ENCODE measurements at places on chromosomes 3 and 15.

DNA sequence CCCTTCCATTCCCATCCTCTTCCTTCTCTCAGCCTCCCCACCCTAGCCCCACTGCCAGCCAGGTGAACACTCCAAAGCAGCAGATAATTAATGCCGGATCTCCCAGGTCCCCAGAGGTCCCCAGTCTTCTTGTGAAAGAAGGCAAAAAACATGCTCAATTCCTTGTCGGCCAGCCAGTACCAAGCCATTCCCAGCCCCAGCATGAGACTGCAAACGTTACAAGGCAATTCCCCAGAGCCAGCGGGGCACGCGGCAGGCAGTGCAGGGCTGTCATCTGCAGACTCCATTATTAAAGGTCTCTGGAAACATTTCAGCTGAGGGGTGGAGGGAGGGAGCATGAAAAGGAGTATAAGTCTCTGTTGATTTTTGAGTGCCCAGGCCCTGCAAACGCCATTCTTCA, 117.8 kb downstream of the XXYLT1 start:
- DNase-seq: no peak

DNA sequence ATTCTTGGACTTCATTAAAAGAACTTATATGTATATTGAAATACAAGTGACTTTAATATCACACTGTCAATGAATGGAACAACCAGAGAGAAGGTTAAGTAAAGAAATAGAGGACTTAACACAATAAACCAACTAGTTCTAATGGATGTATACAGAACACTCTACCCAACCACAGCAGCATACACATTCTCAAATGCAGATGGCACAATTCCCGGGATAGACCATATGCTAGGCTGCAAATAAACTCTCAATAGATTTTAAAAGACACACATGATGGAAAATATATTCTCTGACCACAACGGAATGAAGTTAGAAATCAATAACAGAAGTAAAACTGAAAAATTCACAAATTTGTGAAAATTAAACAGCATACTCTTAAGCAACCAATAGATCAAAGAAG, 214.3 kb upstream of the LINGO1 start:
- DNase-seq: no peak

GRCh38 chr3:108092501-108092900, 1.7 kb upstream of the CD47 start:
- DNase-seq: no peak

DNA sequence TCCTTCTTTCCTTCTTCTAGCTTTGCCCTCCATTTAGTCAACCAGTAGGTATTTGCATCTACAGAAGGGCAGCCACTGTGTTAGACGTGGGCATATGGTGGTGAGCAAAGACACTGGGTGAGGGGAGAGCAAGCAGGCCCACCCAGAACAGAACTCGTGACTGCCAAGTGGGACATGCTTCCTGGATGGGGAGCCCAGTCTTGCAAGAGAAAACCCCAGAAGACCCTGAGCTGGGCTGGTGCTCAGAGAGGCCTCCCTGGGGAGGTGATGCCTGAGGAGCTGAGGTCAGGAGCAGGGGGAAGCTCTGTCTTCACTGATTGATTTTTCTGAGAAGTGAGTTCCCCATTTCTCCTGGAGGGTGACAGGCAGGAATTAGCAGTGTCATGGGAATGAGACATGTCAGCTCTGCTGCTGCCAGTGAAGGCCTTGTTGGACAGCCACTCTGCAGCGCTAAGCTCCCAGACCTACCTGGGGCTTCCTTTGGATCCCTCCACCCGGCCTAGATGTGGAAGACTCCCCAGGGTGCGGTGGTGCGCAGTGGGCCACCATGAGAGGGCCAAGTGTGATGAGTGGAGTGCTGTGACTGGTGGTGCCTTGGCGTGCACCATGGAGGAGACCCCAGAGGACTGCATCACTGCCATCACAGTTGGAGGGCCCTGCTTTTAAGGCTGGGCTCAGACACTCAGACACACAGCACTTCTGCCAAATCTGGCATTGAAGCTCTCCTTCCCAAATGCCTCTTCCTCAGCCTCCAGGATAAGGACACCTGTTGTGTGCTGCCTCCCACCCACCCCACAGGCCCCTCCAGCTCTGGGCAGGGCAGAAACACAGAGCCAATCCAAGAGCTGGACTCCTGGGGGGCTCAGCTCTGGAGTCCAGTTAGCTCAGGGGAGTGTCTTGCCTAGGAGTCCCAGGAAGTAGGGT, 40.0 kb upstream of the TOPBP1 start:
- no peak for DNase-seq

GRCh38 chr3:106168962-106169750, 300.3 kb upstream of the CBLB start:
- no peak for DNase-seq

DNA sequence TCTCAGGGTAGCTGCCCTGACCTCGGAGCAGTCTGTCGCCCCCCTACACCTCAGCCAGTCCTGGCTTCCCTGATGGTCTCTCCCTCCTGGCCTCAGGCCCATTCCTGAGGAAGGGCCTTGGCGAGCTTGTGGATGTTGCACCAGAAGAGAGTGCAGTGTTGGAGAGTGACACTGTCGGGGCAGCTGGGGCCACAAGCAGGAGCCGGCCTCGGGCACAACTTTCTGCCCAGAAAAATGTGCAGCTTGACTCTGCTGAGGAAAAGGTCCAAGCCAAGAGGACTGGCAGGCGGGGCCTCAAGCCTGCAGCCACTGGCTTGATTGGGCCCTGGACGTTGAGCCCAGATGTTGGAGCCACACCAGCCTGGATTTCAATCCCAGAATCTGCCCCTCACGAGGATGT, 12.8 kb downstream of the HEMK1 start:
- no peak for DNase-seq

DNA sequence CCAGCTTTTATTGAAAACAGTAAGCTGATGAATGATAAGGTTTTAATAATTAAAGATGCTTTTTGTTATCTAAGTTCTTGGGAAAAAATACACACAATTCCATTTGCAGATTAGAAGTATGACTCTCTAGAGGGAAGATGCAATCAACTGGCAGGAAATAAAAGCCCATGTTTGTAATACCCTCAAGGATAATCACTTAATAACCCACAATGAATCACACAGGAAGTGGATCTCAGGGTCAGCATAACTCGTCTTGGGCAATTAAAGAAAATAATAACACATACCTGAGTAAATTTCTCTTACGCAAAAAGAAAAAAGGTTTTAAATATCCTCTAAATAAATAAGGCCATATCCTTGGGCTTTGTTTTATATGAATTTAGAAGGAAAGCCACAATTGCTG, 9.4 kb upstream of the EID1 start:
- no peak for DNase-seq

Measured in right forelimb (tissue), 1 donor.